ENCODE measurements at places on chromosomes 5 and 9.

GRCh38 chr9:16879416-16879815 lies 8.9 kb upstream of the BNC2 start:
- DNase-seq = no peak

DNA sequence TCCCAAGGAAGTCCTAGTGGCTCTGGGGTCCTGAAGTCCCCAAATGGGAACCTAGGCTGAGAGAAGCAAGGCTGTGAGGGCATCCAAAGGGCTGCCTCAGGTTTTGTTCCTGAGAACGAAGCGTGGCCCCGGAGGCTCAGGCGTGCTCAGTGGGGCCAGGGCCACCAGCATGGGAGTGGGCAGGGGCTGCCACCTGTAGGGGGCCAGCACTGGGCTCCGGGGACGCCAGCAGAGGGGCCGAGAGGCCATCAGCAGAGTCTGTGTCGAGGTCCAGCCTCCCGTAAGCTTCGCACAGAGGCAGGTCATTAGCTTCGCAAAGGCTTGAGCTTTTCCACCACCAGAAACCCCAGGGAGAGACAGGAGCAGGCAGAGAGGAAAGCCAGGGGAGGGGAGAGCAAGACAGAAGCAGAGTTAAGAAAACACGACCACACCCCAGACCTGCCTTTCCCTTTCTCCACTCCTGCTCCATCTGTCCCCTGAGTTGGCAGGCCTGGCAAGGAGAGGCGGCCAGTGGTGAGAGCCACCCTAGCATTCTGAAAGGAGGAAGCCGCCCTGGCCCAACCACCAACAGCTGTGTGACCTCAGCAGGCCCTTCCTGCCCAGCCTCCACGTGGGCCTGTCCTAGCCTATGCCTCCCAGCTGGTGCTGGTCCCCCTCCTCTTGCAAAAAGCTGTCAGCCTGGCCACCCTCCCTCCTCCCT lies 5.5 kb upstream of the SURF6 start:
- DNase-seq = no peak

- no peak for DNase-seq
These were observed 70.8 kb upstream of the SMIM23 start for GRCh38 chr5:171714851-171715250.

DNA sequence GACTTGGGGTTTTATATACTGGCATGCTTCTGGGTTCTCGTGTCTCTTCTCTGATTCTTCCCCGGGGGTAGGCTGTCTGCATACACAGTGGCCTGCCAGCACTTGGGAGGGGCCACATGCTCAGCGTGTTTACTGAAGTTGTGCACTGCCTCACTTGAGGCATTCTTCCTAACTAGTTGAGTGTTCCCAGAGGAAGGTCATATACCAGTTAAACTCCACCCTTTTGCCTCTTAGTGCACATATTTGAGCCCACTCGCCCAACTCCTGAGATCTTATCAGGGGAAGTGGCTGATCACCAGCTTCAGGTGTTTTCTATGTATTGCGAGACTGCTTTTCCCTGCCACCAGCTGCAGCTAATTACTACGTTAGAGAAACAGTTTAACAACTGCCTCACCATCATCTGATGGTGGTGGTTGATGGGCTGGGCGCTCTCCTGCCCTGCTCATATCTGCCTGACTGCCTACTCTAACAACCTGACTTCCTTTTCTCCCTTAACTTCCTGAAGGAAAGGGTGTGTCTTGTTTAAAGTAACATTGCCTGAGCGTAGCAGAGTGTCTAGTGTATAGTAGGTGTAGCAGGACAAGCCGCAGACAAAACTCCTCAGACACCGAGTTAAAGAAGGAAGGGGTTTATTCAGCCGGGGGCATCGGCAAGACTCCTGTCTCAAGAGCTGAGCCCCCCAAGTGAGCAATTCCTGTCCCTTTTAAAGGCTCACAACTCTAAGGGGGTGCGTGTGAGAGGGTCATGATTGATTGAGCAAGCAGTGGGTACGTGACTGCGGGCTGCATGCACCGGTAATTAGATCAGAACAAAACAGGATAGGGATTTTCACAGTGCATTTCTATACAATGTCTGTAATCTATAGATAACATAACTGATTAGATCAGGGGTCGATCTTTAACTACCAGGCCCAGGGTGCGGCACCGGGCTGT lies 60.1 kb upstream of the CLINT1 start:
- no peak for DNase-seq

DNA sequence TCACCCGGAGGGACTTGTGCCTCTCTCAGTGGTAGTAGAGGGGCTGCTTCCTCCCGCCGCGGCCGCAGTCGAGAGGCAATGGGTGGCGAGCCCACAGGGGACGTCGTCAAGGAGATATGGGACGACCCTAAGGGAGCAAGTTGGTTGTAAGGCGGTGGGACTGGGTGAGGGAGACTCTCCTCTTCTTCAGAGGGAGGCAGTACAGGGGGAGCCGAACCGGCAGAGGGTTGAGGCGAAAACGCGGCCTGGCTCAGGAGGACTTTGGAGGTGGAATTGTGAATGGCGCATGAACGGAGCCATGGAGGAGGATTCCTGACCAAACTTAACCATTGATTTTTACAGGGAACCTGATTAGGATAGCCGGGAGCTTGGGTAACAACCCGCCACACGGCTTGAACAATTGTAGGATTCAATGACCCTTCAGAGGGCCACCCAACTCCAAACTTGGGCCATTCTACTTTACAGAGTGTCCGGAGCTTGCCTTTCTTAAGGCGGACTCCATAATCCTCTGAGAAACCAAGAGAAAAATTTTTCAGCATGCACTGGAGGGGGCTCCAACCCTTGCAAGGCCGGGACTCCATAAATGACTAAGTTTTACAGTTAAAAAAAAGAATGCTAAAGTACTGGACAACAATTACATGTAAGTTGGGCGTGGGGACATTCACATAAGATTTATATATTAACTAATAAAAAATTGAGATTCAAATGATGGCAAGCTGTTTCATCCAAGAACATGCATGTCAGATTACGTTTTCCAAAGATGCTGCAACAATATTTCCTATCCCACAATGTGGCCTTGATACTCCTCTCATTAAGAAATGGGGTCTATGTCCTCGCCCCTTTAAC lies 19.4 kb upstream of the RHOBTB3 start:
- DNase-seq = no peak

DNA sequence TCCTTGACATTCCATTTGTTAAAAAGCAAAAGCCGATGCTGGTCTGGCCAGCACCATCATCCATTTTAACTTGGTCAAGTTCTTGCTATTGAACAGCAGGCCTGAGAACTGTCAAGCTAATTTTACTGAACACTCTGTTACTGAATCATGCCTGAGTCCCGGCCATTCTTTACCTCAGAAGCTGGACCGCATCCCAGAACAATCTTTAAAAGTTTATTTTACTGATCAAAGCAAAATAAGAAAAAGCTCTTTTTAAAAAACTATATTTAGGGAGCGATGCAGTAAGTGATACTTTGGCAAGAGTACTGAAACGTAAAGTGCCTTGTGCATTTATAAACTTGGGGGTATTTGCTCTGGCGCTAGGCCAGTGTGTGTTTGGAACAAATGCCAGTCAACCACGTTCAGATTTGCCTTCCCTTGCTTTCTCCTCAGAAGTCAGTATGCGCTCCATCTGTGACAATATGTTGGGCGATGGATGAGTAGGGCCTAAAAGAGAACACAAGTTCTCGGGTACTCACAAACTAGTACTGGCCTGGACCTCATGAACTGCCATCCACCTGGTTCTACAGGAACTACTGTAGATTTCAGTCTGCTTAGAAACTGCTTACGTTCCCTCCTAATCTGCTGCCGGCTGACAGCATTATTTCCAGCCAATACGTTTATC lies 161.9 kb downstream of the MAPKAP1 start:
- no peak for DNase-seq

All from NCI-H1417 treated with DMSO at 0.1 percent for 48 hours (cell line).